H4 (cell line): ENCODE measurements at places on chromosomes 16 and 17. TPM values are rescaled to one million over a fixed set of nuclear protein-coding genes. Genes with fewer than 3 reads are reported as not detected.

Gene NTN3
- 0.14 TPM in 1 of 2 replicates, not detected in the other for total RNA-seq

Gene SEPTIN1
- total RNA-seq, result not detected in 2 replicates

Gene CES5A
- not detected in 2 replicates for total RNA-seq

Gene TGFB1I1
- total RNA-seq, result 12.8 and 18.9 TPM in 2 replicates

Gene CDH16
- total RNA-seq, result not detected in 2 replicates

- DNase-seq, result no peak
Observed at GRCh38 chr17:64158406-64158805, 28.5 kb upstream of the ERN1 start.

DNA sequence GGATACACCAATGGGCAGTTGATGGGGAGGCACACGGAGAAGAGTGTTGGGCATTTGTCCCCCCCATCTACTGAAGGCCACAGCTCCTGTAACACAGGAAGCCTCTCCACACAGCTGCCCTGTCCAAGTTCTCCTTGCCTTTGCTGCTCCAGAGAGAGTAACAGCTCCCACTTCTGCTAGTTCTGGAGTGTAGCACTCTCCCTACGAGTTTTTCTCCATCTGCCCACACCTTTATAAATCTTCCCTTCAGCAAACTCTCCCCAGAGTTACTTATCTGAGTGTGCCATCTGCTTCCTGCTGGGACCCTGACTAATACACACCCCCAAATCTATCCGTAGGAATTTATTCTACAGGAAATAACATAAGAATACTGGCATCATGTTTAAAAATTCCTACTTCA, 42.6 kb upstream of the ERN1 start:
- no peak for DNase-seq

DNA sequence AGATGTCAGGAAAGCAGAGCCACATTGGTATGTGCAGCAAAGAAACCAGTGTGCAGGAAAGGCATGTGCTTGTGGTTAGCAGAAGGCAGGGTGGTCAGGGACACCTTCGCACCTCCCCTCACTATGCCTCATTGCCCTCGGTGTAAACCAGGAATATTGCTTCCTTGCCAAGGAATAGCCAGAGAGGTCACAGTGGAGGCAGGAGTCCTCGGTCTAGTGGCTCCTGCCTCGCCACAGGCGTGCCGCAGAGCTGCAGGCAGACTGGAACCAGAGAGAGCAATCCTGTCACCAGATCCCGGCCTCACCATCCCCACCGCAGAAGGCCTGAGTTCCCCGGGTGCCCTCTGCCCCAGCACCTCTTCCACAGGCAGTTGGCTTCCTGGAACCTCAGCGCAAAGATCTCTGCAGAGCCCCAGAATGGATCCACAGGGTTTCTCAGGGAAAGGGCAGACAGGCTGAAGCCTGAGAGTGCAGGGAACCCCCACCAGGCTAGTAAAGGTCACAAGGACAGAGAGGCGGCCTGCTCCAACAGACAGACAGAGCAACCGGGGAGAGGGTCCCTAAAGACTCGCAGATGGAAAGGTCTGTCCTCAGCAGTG, 21.6 kb downstream of the CCDC182 start:
- DNase-seq, result no peak

DNA sequence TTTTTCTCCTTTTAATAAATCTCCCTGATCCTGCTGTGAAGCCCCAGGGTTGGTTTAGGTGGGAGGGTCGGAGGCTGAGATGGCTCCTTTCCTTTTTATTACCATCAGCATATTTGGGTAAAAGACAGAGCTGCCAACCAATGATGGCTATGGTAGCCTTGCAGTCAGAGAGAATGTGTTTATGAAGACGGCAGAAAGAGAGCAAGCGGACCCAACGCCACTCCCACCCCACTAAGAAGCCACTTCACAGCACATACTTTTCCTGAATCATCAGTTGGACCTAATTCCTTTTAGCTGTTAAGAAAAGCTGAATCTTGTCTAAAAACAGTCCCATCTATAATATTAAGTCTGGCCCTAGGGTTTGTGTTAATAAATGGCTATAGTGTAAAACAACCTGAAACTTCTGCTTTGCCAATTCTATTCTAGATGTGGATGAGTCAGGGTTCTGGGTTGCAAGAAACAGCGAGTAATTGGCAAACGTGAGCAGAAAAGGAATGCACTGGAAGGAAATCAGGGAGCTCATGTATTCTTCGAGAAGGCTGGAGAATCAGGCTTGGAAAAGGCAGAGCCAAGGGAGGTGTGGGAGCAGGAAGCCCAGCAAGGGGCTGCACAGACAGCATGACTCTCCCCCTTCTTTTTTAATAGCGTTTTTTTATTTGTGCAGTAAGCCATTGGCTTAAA, 34.0 kb upstream of the PRKCA start:
- DNase-seq, result no peak

GRCh38 chr17:44887016-44887415, 12.2 kb downstream of the EFTUD2 start:
- no peak for DNase-seq

- DNase-seq, result no peak
Observed at GRCh38 chr17:66531851-66532295, 229.5 kb downstream of the PRKCA start.

DNA sequence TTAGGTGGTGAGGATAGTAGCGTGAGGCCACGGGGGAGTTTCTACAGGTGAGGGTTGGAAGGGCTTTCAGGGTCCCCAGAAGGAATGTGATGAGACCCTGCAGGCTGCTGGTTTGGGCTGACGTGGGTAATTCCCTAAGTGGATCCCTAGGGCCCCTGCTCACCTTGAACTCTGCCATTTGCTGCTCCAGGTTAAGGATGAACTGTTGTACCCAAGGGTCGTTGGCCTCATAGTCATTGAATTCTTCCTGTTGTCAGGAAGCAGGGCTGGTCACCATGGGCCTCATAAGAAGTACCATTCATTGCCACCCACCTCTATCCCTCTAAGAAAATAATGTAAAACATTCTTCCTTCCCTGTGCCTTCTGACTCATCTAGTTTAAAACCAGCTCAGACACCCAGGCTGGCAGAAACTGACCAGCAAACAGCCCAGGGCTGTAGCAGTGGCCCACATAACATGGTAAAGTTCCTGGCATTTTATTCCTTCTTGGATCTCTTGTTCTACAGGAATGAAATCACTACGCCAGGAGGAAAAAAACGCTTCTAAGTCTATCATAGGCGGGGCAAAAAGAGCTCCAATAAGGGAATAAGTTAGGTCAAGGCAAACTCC, 27.6 kb downstream of the FCSK start:
- no peak for DNase-seq

DNA sequence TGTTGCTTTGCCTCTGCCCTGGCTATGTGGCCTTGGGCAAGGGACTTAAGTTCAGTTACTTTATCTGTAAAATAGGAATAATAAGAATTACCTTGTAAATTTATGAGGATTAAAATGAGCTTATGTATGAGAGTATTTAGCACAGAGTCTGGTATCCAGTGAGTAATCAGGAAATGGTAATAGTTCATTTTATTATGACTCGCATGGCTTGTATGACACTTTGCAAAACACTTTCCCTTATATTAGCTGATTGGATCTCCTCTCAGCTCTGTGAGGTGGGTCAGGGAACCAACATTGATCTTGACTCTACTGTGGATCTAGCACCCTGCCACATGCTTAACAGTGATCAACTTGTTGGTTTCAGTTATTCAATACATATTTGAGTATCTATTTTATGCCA, 8.3 kb upstream of the CDH3 start:
- no peak for DNase-seq

GRCh38 chr17:77948690-77949114, 9.8 kb upstream of the TNRC6C start:
- peak; percentile 63 for DNase-seq
